ENCODE measurements at places on chromosomes 7 and 10. TPM values are rescaled to one million over a fixed set of nuclear protein-coding genes. Genes with fewer than 3 reads are reported as not detected.

The SPAM1 gene
- total RNA-seq, result not detected

The ANKRD30A gene
- not detected for total RNA-seq

The UNCX gene
- total RNA-seq, result not detected

The ITPRIP gene
- 25.6 TPM for total RNA-seq

The GRID2IP gene
- total RNA-seq, result not detected

The CCDC3 gene
- total RNA-seq, result 10.1 TPM

The IL6 gene
- 0.99 TPM for total RNA-seq

DNA sequence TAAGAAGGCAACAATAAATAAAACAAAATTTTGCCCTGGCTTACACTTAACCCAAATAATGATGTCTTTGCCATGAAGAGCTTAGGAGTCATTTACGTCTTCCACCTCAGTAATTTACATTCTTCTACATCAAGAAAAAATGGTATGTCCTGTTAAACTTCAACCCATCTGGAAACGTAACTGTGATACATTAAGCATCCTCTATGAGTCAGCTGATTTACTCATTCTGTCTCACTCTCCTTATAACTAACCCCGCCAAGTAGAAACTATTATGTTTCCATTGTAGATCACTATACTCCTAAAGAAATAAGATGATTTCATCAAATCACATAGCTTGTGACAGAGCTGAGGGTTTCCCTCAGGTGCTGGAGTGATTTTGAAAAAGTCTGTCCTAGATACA, 330.7 kb downstream of the CDC14C start:
- no peaks in the 10 kb centered on the region for H3K27me3 ChIP-seq
- no peak overlapping the region for H3K4me3 ChIP-seq
- no peak for DNase-seq
- no peak overlapping the region for H3K27ac ChIP-seq
- H3K36me3 ChIP-seq, result no peaks in the 10 kb centered on the region
- no peaks in the 10 kb centered on the region for H3K4me1 ChIP-seq

DNA sequence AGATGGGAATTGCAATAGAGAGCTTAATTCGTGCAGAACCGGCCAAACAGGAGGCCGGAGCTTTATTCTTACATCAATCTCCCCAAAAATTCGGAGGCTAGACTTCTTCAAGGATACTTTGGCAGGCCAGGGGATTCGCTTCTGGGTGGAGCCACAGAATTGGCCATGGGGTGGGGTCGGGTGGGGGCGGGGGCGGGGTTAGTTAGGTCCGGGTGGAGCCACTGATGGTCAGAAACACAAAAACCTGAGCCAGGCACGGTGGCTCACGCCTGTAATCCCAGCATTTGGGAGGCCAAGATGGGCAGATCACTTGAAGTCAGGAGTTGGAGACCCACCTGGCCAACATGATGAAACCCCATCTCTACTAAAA, 87.5 kb downstream of the SEPTIN14 start:
- no peak overlapping the region for H3K27ac ChIP-seq
- H3K27me3 ChIP-seq, result no peaks in the 10 kb centered on the region
- H3K4me1 ChIP-seq, result no peaks in the 10 kb centered on the region
- peaks cover 7% of the 10 kb centered on the region for H3K36me3 ChIP-seq
- DNase-seq, result no peak
- H3K4me3 ChIP-seq, result no peak overlapping the region

DNA sequence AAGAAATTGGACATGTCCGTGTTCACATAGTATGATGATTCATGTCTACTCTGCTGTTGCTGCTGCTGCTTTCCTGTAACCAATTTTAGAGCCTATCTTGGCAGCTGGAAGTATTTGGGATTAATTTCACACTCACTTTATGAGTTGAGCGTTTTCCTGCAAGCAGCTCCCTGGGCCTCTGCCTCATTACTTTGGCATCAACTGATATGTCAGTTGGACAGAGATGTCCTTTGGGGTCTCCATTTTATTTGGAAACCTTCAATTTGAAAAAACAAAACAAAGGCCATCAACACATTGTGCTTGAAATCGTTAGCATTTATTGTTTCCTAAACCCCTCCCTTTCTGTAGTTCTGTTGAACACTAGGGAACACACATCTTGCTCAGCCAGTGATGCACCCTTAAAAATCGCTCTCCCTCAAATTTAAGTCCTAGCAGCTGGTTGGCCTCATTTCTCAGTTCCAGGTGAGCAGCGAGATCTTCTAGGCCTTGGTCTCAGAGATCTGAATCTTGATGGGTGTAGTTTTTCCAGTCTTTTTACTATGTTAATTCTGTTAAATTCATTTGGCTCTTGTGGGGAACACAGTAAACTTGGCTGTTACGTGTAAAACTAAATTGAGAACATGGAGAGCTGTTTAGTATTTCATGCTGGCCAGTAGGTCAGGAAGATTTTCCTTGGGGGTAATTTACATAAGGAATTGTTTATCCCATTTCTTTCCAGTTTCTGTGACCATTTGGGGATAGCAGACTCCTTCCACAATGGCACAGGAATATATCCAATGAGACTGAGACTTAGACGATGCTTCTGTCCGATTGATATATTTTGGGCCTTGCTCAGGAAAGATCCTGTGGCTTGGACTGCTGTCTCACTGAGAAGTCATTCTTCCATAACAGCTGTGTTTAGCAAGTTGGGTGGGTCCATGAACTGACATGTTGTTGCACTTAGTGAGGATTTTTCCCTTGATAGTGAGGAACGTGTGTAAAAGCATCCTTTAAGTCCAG, 371.6 kb downstream of the BBS9 start:
- DNase-seq, result no peak
- H3K36me3 ChIP-seq, result no peaks in the 10 kb centered on the region
- H3K4me3 ChIP-seq, result no peak overlapping the region
- H3K27me3 ChIP-seq, result no peaks in the 10 kb centered on the region
- H3K4me1 ChIP-seq, result peaks cover 38% of the 10 kb centered on the region
- H3K27ac ChIP-seq, result peak overlapping the region; percentile 77

GRCh38 chr10:25938405-25938804, 4.4 kb downstream of the MYO3A start:
- H3K36me3 ChIP-seq, result no peaks in the 10 kb centered on the region
- no peak overlapping the region for H3K27ac ChIP-seq
- H3K4me1 ChIP-seq, result no peaks in the 10 kb centered on the region
- no peak overlapping the region for H3K4me3 ChIP-seq
- no peak for DNase-seq
- peaks cover 4% of the 10 kb centered on the region for H3K27me3 ChIP-seq

GRCh38 chr7:31382722-31383121, 42.2 kb upstream of the NEUROD6 start:
- H3K4me1 ChIP-seq, result no peaks in the 10 kb centered on the region
- DNase-seq, result no peak
- no peak overlapping the region for H3K4me3 ChIP-seq
- H3K27me3 ChIP-seq, result no peaks in the 10 kb centered on the region

GRCh38 chr10:6020826-6021225, 41.3 kb downstream of the IL2RA start:
- no peaks in the 10 kb centered on the region for H3K36me3 ChIP-seq
- H3K27me3 ChIP-seq, result no peaks in the 10 kb centered on the region
- no peak overlapping the region for H3K4me3 ChIP-seq
- no peak overlapping the region for H3K27ac ChIP-seq

GRCh38 chr10:74072503-74072902, 74.6 kb downstream of the VCL start:
- H3K4me3 ChIP-seq, result no peak overlapping the region
- H3K4me1 ChIP-seq, result peaks cover 55% of the 10 kb centered on the region
- DNase-seq, result no peak
- peaks cover 12% of the 10 kb centered on the region for H3K36me3 ChIP-seq

- no peaks in the 10 kb centered on the region for H3K4me1 ChIP-seq
- DNase-seq, result no peak
- H3K36me3 ChIP-seq, result no peaks in the 10 kb centered on the region
- no peaks in the 10 kb centered on the region for H3K27me3 ChIP-seq
- H3K27ac ChIP-seq, result no peak overlapping the region
- no peak overlapping the region for H3K4me3 ChIP-seq
These were observed 234.4 kb downstream of the TEX36 start for GRCh38 chr10:125448596-125448995.

DNA sequence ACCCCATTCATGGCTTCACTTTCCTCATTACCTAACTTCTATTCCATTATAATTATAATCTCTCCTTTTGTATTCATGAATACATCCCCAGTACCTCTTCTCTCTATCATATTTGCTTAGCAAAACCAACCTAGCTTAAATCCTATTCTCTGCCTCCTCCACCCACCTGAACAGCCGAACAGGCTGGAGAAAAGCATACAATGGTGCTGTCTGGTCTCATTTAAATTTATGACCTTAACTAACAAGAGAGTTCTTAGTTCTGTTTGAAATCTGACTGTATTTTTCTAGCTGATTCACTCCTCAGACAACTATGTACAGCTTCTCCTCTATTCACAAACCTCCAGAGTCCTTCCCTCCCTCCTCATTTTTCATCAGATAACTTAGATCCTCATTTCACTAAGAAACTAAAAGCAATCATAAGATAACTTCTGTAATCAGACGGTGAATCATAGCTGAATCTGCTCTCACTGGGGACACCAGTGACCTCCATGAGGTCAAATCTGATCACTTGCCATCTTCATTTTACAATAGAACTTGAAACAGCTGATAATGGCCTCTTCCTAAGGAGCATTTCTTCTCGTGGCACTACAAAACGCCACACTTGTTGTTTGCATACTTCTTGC, 233.9 kb upstream of the AOAH start:
- no peaks in the 10 kb centered on the region for H3K36me3 ChIP-seq
- H3K4me1 ChIP-seq, result no peaks in the 10 kb centered on the region
- H3K27me3 ChIP-seq, result no peaks in the 10 kb centered on the region
- no peak overlapping the region for H3K27ac ChIP-seq

DNA sequence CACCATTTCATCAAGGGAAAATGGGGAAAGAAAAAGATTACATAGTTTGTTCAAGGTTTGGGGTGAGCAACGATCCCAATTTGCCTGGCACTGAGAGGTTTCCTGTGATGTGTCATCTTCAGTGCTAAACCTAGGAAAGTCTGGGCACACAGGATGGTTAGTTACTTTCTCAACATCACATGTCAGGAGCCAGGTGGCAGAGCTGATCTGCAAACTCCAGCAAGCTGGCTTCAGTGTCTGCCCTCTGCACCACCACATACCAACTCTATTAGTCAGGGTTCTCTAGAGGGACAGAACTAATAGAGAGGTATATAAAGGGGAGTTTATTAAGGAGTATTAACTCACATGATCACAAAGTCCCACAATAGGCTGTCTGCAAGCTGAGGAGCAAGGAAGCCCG, 11.3 kb downstream of the ADAM12 start:
- DNase-seq, result no peak
- no peaks in the 10 kb centered on the region for H3K4me1 ChIP-seq
- H3K27ac ChIP-seq, result no peak overlapping the region
- H3K4me3 ChIP-seq, result no peak overlapping the region
- H3K36me3 ChIP-seq, result no peaks in the 10 kb centered on the region
- H3K27me3 ChIP-seq, result no peaks in the 10 kb centered on the region

- no peaks in the 10 kb centered on the region for H3K27me3 ChIP-seq
- peaks cover 3% of the 10 kb centered on the region for H3K4me1 ChIP-seq
- no peak overlapping the region for H3K4me3 ChIP-seq
- DNase-seq, result no peak
- no peaks in the 10 kb centered on the region for H3K36me3 ChIP-seq
These were observed 40.1 kb upstream of the ZNRF2 start for GRCh38 chr7:30244340-30244739.

- no peak overlapping the region for H3K27ac ChIP-seq
- DNase-seq, result no peak
- no peaks in the 10 kb centered on the region for H3K36me3 ChIP-seq
- no peak overlapping the region for H3K4me3 ChIP-seq
- H3K27me3 ChIP-seq, result no peaks in the 10 kb centered on the region
These were observed 45.2 kb downstream of the LRRC20 start for GRCh38 chr10:70337201-70337651.

DNA sequence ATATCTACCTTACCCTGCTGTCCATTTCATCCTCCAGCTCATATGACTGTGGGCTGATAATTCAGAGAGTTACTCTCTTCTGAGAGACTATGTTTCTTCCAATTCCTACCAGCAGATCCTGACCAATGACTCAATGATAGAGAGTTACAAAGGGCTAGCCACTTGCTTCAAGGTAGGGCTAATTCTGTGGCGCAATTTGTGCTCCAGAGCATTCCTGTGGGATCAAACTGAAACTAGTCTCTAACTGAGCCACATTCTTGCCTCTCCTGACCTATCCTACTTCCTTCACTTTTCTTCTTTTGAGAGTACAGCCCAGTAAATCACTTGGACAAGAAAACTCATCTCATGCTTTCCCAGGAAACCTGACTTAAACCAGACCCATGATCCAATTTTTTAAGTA, 17.9 kb upstream of the ASZ1 start:
- DNase-seq, result no peak
- no peaks in the 10 kb centered on the region for H3K27me3 ChIP-seq
- no peak overlapping the region for H3K4me3 ChIP-seq

DNA sequence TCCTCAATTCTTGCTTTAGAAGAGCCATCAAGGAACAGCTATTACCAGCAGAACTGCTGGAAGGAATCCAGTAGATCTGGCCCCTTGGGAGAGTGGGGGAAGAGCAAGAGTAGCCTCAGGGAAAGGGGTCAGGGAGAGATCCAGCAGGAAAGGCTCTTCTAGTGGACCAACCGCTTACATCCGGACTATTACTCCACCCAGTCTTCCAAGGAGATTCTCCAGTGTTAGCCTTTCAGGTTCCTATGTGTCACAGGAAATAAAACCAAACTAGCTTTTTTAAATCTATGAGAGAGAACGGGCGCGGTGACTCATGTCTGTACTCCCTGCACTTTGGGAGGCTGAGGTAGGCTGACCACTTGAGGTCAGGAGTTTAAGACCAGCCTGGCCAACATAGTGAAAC, 34.3 kb downstream of the TET1 start:
- no peaks in the 10 kb centered on the region for H3K27me3 ChIP-seq
- no peak overlapping the region for H3K4me3 ChIP-seq
- H3K27ac ChIP-seq, result no peak overlapping the region
- peaks cover 3% of the 10 kb centered on the region for H3K4me1 ChIP-seq
- no peaks in the 10 kb centered on the region for H3K36me3 ChIP-seq
- DNase-seq, result no peak
